ENCODE measurements at places on chromosomes 1 and 21.

- no peak for DNase-seq
These were observed 343.6 kb downstream of the PTPRU start for GRCh38 chr1:29579821-29580425.

- no peak for DNase-seq
These were observed 27.2 kb downstream of the OVAAL start for GRCh38 chr1:180585994-180586359.

- no peak for DNase-seq
These were observed 51.0 kb downstream of the CASQ2 start for GRCh38 chr1:115717541-115717940.

- DNase-seq, result no peak
These were observed 1.0 kb downstream of the NCDN start for GRCh38 chr1:35558374-35559316.

DNA sequence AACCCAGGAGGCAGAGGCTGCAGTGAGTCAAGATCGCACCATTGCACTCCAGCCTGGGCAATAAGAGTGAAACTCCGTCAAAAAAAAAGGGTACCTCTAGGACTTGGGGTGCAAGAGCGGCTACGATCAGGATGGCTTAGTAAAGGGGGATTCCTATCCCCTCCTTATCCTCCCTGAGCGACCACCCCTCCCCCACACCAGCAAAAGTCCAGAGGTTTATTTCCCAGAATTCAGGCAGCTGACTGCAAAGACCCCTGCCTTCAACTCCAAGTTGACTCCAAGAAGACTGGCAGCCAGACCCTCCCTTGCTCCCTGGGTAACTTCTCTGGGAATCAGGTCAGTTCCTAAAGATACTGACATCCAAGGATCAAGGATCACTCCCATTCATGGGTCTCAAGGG is 12.4 kb upstream of the PRDM16 start:
- DNase-seq, result no peak

DNA sequence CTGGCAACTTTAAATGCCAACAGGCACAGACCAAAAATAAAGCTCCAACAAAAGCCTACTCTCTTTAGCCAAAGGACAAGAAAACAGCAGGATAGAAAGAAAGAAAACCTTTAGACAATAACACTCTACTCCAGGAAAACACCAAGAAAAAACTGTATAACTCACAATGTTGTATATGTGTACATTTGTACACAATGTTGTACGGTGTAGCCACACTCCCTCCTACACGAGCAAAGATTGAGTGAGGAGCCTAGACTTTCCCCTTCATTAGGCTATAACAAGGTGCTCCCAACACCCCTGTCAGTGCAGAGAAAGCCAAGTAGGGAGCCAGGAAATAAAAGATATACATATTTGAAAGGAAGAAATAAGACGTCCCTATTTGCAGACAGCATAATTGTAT is 24.0 kb downstream of the GJA4 start:
- no peak for DNase-seq

GRCh38 chr1:9281071-9281827 is 11.4 kb upstream of the SPSB1 start:
- DNase-seq, result no peak

DNA sequence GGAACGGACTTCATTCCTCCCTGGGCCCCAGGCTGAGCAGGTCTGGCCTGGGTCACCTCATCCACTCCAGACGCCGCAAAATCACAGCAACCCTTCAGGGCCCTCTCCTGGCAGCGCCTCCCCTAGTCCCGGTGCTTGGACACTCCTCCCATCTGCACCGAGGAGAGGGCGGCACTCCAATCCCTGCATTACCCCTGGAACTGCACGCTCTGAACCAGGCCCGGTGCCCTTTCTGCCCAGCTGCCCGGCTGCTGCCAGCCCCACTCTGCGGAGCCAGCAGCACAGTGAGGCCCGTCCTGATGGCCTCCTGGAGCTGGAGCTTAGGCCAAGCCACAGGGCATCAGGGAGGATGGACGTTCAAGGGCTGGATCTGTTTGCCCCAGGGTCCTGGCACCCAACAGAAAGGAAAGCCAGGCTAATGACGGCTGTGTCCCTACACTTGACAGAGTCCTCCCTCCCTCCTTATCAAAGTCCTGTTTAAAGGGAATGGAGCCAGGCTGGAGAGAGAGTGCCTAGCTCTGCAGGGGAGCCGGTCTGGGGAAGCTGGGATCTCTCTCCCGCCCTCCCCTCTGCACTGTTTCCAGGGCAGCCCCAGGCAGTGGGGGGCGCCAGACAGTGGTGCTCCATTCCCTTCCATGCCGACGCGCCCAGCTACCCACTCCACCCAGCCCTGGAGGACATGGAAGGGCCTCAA is 12.7 kb downstream of the COL6A2 start:
- no peak for DNase-seq

DNA sequence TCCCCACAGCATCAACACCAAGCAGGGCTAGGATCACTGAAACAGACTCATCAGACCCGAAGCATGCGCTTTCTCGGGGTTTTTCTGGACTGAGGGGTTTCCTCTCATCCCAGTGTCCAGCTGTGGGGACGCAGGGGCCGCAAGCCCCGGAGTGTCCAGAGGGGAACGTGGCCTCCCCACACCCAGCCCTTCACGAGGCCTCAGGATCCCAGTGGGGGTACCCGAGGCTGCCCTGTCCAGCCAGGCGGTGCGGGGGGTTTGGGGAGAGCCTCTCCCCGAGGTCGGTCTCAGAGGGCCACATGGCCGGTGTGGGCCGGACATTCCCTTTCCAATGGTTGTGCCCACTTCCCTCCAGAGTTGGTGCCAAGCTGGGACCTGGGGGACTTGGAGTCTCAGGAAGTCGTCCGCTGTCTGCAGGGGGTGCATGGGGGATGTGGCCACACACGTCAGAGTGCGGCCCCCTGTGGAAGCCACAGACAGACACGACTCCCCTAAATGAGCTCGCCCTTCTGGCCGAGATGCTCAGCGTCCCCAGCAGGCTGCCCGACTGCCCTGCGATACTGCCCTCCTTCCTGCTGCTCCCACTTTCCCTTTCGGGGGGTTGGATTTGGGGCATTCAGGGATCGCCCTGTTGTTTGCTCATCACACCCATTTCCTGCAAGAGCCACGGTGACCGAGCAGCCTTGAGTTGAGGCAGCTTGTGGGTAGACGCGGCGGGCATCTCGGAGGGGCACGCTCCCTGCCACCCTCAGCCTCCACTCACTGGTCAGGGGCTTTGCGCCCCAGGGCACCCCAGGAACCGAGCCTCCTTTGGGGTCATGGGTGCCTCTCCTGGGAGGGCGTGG is 4.1 kb downstream of the COL6A1 start:
- no peak for DNase-seq

- DNase-seq, result no peak
These were observed 25.0 kb downstream of the WNT4 start for GRCh38 chr1:22117851-22118250.

DNA sequence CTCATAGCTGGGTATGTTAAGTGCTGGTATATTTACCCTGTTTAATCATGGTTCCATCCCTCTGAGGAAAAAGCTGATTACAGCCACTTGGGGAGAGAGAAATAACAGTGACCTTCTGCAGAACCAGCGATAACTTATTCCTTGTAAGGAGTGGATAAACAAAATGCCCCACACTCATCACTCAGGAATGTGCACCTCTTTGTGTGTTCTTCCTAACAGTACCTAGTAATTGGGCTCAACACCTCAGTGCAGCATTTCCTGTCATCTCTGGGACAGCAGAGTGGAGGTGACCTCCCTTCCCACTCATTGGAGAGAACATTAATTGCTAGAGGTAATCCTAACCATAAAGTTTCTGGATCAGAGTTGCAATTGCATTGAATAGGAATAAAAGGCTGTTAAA is 112.5 kb upstream of the F3 start:
- no peak for DNase-seq

DNA sequence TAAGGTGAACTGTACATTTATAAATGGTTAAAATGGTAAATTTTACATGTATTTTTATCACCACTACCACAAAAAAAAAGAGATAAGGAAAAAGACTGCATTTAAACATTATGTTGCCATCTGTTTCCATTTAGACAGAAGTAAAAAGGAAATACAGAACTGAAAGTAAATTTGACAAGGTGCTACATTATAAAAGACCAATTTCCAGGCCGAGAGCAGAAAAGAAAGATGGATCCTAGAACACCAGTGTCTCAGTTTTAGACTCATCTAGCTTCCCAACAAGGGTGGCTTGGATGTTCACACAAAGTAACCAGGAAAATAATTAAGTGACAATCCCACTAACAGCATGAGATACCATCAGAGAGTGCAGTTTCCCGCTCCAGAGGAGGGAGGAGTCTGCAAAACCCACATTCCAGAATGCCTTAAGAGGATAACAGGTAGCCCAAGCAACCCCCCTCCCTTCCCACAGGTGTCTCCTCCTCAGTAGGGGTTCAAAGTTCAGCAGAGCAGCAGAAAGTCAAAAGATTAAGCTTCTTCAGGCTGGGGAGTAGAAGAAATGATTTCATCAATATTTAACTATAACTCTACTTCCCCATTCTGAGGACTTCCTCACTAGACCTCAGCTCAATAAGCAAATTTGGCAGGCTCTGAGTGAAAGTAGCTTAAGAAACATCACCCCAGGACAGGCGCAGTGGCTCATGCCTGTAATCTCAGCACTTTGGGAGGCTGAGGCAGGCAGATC is 11.8 kb downstream of the TPM3 start:
- no peak for DNase-seq

DNA sequence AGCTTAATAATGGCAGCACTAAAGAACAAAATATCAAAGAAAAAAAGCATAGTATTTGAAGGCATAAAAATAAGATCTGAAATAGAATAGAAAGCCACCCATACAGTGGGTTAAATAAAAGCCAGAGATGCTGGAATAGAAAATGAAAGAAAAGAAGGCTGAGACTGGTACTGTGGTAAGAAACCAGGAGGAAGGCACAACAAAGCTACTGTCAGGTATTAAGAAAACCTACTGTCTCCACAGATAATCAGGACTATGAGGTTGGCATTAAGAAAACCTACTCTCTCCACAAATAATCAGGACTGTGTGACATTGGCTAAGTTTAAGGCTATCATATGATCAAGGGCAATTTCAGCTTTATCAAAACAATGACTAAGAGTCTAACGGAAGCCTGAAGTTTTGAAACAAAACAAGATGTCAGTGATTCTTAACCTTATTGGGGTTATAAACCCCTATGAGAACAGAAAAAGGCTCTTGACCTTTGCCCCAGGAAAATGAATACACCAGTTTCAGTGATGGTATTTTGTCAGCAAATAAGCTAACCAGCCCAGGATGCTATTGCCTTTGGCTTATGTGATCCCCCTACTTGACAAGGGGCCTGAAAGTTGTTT is 24.4 kb downstream of the MCOLN2 start:
- DNase-seq, result no peak

DNA sequence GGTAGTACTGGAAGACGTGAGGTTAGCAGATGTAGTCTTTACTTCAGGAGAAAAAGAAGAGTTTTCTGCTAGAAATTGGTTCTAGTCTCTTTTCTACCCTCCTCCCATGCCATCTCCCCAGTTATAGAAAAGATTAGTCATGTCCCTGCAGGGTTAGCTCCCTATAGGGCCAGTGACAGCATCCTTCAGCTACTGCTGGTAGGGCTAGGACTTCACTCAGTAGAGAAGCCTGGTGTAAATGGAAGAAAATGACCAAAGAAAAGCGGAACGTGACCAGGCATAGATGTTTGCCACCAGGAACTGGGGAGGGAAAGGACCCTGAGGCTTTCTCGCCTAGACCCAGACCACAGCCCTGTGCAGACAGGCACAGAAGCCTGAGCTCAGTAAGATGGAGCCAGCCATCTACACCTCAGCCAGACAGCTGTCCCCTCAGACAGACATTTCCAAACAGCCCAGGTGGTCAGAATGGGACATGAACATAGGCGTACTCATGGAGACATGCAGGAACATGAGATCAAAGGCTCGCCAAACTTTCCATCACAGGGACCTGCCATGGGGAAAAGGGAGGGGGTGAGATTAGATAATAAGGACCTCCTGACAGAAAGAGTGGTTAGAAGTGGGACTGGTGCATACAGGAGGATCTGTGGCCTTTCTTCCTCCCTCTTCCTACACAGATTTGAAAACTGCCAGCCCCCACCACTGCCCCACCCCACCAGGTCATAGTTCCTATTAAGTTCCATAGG is 23.5 kb upstream of the SLAMF9 start:
- DNase-seq, result no peak

- no peak for DNase-seq
These were observed 45.2 kb upstream of the DMBX1 start for GRCh38 chr1:46444466-46444865.

- DNase-seq, result no peak
These were observed 8.9 kb downstream of the BSND start for GRCh38 chr1:55007625-55008024.

DNA sequence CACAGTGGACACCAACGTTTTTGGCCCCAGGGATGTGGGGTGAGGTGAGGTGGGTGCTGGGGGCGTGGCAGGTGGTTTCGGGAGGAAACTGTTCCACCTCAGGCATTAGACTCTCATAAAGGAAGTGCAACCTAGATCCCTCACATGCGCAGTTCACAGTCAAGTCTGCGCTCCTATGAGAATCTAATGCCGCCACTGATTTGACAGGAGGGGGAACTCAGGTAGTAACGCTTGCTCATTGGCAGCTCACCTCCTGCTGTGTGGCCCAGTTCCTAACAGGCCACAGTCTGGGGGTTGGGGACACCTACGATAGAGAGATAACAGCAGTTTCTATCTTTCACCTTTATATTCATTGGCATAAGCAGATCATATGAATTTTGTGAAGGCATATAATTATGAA is 347.1 kb downstream of the VAV3 start:
- DNase-seq, result no peak

- no peak for DNase-seq
These were observed 12.1 kb downstream of the USP24 start for GRCh38 chr1:55203064-55203463.

GRCh38 chr1:175225805-175226129 is 33.2 kb upstream of the KIAA0040 start:
- DNase-seq, result no peak

GRCh38 chr1:20472860-20473711 is 12.9 kb downstream of the CAMK2N1 start:
- no peak for DNase-seq

- DNase-seq, result no peak
These were observed at the start of gene TMOD4 for GRCh38 chr1:151175863-151176262. TSS of gene TMOD4 (minus strand) at chr1:151175981. CDS start at chr1:151174875, 1,106 bp downstream.

- no peak for DNase-seq
These were observed at the start of gene C1orf56 for GRCh38 chr1:151047591-151047924. TSS of gene C1orf56 (plus strand) at chr1:151047751. CDS start at chr1:151047848, 97 bp downstream.

DNA sequence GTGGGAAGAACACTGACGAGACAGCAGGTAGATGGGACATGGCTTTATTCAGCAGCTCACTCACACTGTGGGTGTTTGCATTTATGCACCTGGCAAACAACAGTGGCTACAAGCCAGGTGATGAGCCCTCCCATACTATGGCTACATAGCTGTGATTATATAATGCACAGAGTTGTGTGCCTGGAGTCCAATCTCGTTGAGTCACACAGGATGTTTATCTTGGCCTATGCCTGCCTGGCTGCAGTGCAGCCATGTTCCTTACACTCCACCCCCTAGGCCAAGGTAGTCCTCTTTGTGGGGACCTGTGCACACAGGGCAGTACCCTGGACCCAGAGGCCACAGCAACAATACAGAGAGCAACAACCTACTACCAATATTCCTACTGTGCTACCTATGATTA is 1643.8 kb downstream of the MRPL39 start:
- DNase-seq, result no peak

Measured in stimulated activated CD8-positive, alpha-beta memory T cell treated with anti-CD3 and anti-CD28 coated beads, Interleukin-7, amount 100 ng/mL, for 24 hours (primary cell).